Retinal pigment epithelial cell (primary cell): ENCODE measurements at places on chromosomes 5 and 9.

DNA sequence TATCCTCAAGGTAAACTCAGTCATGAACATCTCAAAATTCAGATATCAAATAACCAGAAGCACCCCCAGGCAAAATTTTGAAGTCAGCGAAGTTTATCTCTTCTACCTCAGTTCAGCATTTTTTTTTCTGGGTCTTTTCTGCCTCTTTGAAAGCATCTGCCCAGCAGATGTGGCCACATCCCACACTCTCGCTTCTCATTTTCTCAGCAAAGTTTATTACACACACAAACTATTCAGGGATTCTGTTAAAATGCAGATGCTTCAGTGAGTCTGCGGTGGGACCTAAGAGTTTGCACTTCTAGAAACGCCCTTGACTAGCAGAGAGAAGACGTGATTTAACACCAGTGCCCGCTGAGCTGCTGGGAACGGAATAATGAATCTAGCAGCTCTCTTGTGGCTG lies 19.3 kb downstream of the RASEF start:
- no peak for DNase-seq

DNA sequence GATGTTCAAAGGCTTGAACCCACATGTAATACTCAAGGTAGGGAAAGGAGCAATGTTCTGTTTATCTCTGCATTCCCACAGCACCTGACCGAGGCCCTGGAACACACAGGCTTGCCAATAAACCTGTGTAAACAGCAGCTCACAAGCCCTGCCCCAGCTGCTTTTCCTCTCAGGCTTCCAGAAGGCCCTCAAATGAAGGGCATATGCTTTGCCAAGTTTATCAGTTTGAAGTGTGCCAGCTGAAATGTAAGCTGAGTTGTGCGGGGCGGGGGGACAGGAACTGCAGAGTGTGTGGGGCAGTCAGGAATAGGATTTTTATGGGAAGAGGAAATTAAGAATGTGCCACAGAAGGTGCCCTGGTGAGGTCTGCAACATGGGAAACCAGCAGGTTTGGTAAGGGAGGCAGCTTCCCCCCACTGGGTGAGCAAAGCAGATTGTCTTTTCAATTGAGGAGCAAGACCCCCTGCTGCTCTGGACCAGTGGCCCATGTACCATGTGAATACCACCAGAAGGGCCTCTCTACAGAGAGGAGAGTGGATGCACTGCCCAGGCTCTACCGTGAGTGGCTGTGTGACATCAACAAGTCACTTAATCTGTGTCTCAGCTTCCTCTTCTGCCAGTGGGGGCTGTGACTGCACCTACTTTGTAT lies 194.8 kb downstream of the SPOCK1 start:
- no peak for DNase-seq

DNA sequence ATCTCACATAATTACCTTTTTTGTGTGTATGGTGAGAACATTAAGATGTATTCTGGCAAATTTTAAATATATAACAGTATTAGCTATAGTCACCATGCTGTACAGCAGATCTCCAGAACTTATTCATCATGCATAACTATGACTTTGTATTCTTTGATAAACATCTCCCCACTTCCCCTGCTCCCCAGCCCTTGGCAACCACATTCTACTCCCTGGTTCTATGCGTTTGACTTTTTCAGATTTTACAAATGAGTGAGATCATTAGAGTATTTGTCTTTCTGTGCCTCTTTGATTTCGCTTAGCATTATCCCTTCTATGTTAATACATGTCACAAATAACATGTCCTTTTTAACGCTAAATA lies 49.4 kb downstream of the SMC2 start:
- DNase-seq, result no peak

- no peak for DNase-seq
Measured at GRCh38 chr9:88975966-88976889, 15.0 kb upstream of the S1PR3 start.

- DNase-seq, result no peak
Measured at GRCh38 chr5:62717301-62717933, 138.8 kb downstream of the LRRC70 start.

- DNase-seq, result no peak
Measured at GRCh38 chr5:7473668-7474215, 77.8 kb downstream of the ADCY2 start.
